ENCODE measurements at places on chromosomes 4 and X. TPM values are rescaled to one million over a fixed set of nuclear protein-coding genes. Genes with fewer than 3 reads are reported as not detected.
A peak's percentile ranks its signal among the peaks of the same experiment; 100 is the strongest.

The CCNA2 gene
- 12.1 TPM for total RNA-seq

The OPRPN gene
- not detected for total RNA-seq

The EDNRA gene
- not detected for total RNA-seq

- DNase-seq: no peak
These were observed 12.4 kb downstream of the ZBTB49 start for GRCh38 chr4:4302416-4302815.

DNA sequence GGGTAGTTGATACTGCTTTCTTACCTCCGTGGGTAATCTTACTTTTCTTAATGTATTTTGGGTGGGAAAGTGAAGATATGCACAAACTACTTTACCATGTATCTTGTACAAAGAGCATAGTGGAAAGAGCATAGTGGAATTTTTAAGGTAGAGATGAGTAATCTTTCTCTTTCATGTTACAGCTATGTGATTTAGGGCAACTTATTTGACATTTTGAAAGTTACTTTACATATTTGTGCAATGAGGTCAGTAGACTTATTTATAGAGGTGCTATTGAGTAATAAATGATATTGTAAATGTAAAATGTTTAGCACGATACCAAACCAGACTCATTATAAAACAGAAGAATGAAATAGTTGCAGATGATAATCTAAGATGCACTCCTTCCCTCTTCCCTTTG lies 351.2 kb downstream of the TRAM1L1 start:
- no peak for DNase-seq

- no peak for DNase-seq
These were observed 17.7 kb downstream of the IL21 start for GRCh38 chr4:122603156-122603574.

- no peak for DNase-seq
These were observed 15.0 kb downstream of the ADD1 start for GRCh38 chr4:2858451-2859217.

GRCh38 chr4:102322736-102323135 lies 22.5 kb downstream of the SLC39A8 start:
- DNase-seq: no peak

DNA sequence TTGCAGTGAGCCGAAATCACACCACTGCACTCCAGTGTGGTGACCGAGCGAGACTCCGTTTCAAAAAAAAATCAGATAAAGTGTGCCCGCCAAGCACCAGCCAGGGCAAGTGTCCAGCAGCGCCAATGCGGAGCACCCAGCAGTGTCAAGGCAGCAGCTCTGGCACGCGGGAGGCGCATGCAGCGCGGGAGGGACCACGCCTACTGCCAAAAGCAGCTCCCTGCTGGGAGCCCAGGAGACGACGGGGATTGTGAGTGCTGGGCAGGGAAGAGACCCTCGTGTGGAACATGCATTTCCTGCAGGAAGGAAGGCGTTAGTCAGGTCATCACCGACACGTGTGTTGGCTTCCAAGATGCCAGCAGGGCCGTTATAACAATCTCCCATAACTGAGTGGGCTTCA lies 10.4 kb downstream of the FAM53A start:
- DNase-seq: no peak

DNA sequence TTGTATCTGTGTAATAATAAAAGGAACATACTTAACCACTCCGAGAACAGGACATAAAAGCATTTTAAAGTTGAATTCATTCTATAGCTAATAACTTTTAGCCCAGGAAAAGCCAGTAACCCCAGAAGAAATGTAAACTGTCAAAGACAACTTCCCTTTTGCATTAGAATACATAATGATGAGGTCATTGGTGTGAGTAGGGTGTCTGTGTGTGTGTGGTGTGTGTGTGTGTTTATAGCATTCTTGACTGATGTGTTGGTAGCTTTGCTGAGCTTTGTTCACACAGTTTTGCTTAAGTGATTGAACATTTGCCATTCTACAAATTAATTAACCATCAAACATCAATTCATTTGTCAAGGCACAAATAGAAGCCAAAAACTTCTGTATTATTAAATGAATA lies 559.6 kb downstream of the ARAP2 start:
- DNase-seq: no peak

- DNase-seq: peak; percentile 75
These were observed 70.5 kb downstream of the SEL1L3 start for GRCh38 chr4:25792200-25792791.

DNA sequence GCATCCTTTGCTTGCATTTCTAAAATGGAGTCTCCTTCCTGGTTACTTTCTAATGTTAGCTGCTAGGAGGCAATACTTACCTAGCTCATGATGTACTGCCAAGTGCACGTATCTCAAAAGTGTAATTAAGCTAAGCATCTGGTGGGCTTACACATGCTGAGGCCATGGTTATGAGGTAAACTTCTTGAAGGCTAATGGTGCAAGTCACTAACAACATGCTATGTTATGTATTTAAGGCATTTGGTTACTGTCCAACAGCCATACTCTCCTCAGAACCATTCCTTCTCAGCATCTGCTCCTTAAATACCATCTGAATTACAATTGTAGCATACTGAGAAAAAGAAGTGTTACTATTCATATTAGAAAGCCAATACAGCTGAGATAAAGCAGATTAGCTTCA lies 318.6 kb upstream of the BMP3 start:
- DNase-seq: no peak

DNA sequence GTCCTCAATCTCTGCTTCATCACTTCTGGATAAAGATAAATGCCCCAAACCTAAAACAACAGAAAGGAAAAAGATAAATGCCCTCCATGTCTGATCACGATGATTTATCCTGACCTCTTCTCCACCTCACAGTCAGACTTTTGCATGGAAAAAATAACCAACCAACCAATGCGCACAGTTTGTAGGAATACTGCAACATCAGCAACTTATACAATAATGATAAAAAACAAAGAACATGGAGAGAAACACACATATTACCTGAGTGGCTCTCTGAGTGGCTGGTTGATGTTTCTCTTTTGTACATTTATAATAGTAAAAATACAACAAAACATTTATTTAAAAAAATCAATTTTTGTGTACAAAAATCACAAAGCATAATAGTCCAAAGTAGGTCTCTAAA lies 93.0 kb upstream of the PUDP start:
- DNase-seq: no peak

- DNase-seq: no peak
These were observed at the start of gene KCNIP4 for GRCh38 chr4:21948347-21949072. TSS of gene KCNIP4 (minus strand) at chr4:21948772.

GRCh38 chr4:3039706-3040366 lies 34.5 kb downstream of the HTT-AS start:
- no peak for DNase-seq

DNA sequence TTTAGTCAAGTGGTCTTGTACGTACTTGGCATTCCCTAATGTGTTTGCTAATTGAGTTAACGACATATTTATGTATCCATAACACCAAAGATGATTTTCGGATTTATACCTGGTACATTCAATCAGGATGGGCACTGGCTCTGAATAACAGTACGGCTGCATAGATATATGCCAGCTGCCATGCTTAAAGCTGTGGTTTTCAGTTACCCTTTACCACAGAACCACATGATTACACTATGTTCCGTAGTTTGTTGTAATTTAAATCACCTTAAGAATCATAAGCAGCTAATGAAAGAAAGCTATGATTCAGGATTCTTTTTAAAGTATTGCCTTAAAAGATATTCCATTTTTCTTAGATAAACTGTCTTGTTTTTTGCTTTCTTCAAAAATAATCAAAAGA lies 53.6 kb downstream of the FIP1L1 start:
- no peak for DNase-seq

- DNase-seq: peak; percentile 67
These were observed 130.4 kb upstream of the RADX start for GRCh38 chrX:106481341-106481740.

GRCh38 chr4:69642961-69643360 lies 3.5 kb upstream of the UGT2A2 start:
- no peak for DNase-seq

DNA sequence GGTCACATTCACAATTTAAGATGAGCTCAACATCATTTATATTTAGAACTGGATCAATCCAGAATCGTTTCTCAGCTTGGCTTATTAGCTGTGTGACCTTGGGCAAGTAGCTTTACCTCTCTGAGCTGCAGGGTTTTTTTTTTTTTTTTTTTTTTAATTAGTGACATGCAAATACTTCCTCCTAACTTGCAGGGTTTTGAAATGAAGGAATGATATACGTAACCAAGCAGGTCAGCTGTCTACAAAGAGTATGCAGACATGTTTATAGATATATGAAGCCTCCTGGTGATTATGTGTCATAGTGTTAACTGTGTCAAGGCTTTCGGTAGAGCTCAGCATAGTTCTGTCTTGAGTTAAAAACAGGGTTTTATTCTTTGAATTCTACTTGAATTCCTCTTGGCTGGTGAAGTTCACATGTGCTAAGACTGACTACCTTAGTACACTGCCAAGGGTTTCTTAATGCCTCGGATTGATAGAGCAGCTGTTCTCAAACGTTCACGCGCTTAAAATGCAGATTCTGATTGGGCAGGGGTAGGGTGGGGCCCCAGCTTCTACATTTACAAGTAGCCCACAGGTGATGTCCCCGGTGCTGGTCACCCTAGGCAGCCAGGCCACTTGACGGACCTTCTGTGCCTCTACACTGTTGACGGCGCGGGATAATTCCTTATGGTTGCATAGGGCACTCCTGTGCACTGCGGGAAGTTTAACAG lies 654 bp upstream of the STS start:
- DNase-seq: peak; percentile 42

Data from MCF 10A (cell line).